GM23248 (cell line): ENCODE measurements at places on chromosomes 1 and 21. TPM values are rescaled to one million over a fixed set of nuclear protein-coding genes. Genes with fewer than 3 reads are reported as not detected.
A peak's percentile ranks its signal among the peaks of the same experiment; 100 is the strongest.

DNA sequence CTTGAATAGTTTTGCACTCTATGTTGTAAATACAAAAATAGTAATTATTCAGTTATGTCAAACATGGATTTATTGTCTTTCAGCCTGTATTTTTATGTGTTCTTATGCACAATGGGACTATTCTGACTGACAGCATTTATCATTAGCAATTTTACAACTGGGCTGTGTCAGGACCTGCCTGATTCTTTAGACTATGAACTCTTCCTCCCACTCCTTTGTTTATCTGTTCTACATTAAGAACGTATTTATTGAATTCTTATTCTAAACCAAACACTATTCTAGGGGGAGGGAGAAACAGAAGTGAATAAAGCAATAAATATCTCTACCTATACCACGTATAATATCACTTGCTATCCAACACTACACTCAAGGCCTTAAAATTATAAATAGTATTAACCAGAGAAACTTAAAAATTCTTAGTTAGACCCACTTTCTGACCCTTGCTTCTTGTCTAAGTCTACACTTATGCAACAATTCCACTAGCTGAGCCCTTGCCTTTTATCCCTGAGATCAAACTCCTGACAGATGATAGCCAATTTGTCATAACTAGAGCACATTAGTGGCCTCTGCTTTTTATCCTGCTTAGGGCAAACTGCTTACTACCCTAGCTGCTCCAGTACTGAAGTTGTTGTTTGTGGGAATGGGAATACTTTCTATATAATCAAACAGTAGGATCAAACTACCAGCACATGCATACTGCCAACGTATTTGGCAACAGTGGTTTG, 494.3 kb downstream of the BRINP3 start:
- H3K27ac ChIP-seq: no peak overlapping the region
- DNase-seq: no peak
- H3K27me3 ChIP-seq: no peaks in the 10 kb centered on the region

LENEP gene
- not detected in 2 replicates for total RNA-seq

FAM131C gene
- total RNA-seq: 0.51 and 0.97 TPM in 2 replicates

GRCh38 chr21:34952701-34953100, 96.4 kb downstream of the RUNX1 start:
- no peaks in the 10 kb centered on the region for H3K27me3 ChIP-seq
- H3K4me3 ChIP-seq: no peak overlapping the region
- no peaks in the 10 kb centered on the region for H3K4me1 ChIP-seq
- no peak overlapping the region for H3K27ac ChIP-seq
- no peak for DNase-seq

- peaks cover 3% of the 10 kb centered on the region for H3K4me1 ChIP-seq
- H3K27me3 ChIP-seq: peaks cover 42% of the 10 kb centered on the region
- no peaks in the 10 kb centered on the region for H3K36me3 ChIP-seq
- no peak overlapping the region for H3K4me3 ChIP-seq
Measured at GRCh38 chr1:26092422-26092821, 19.2 kb upstream of the PDIK1L start.

ATP5IF1 gene
- total RNA-seq: 98.1 and 163 TPM in 2 replicates

DNA sequence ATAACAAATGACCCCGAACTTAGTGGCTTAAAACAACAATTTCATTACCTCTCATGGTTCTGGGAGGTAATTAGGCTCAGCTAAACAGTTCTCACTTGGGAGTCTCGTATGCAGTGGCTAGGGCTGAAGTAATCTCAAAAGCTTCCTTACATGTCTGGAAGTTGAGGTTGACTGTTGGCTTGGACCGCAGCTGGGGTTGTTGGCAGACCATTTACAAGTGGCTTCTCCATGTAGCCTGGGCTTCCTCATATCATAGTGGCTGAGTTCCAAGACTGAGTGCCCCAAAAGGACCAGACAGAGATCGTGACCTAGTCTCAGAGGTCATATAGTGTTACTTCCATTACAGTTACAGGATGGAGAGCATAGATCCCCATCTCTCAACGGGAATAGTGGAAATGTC, 2.4 kb upstream of the POGZ start:
- peaks cover 7% of the 10 kb centered on the region for H3K4me1 ChIP-seq
- DNase-seq: no peak
- H3K27me3 ChIP-seq: no peaks in the 10 kb centered on the region

DNA sequence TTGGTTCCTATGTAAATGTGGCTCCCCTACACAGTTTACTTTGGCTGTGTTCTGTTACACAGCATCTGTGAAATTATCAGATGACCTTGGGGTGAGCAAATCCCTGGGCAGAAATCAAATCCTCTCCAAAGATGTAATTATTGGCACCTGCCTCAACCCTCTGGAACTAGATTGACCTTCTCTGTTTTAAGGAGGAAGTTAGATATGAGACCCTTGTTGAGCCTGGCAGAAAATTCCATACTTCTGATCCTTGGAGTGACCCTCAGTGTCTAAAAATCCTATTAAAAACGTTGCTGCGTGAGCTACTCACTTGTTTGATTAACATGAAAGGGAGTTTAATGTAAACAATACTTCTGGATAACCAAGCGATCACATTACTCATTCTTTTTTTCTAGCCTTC, 122.0 kb downstream of the CLIC6 start:
- H3K4me3 ChIP-seq: no peak overlapping the region
- DNase-seq: no peak
- 0 out of 2 replicates have a peak overlapping the region, but pooled peaks have one; percentile 8 for H3K27ac ChIP-seq

- peak; percentile 50 for DNase-seq
- no peak overlapping the region for H3K4me3 ChIP-seq
- no peaks in the 10 kb centered on the region for H3K27me3 ChIP-seq
- peaks cover 22% of the 10 kb centered on the region for H3K4me1 ChIP-seq
- peak overlapping the region; percentile 6; the same call in 1 of the 2 replicates for H3K27ac ChIP-seq
Measured at GRCh38 chr1:240555524-240555923, 56.4 kb downstream of the GREM2 start.

- H3K4me1 ChIP-seq: peaks cover 10% of the 10 kb centered on the region
- DNase-seq: peak; percentile 18
- H3K27ac ChIP-seq: no peak overlapping the region
- H3K36me3 ChIP-seq: no peaks in the 10 kb centered on the region
- H3K27me3 ChIP-seq: peaks cover 6% of the 10 kb centered on the region; the same call in 1 of the 2 replicates
Measured at GRCh38 chr1:229086091-229086490, 184.8 kb upstream of the RAB4A start.

G0S2 gene
- 0.65 and 0.89 TPM in 2 replicates for total RNA-seq

GRCh38 chr1:147719029-147719698, 41.2 kb downstream of the GJA5 start:
- no peak for DNase-seq

SELE gene
- total RNA-seq: not detected in 2 replicates

AADACL4 gene
- total RNA-seq: not detected in 2 replicates

GRCh38 chr1:235938709-235939479, 72.2 kb upstream of the LYST start:
- no peak for DNase-seq
- H3K36me3 ChIP-seq: no peaks in the 10 kb centered on the region
- no peak overlapping the region for H3K4me3 ChIP-seq
- no peak overlapping the region for H3K27ac ChIP-seq
- no peaks in the 10 kb centered on the region for H3K27me3 ChIP-seq
- H3K4me1 ChIP-seq: peaks cover 13% of the 10 kb centered on the region

DNA sequence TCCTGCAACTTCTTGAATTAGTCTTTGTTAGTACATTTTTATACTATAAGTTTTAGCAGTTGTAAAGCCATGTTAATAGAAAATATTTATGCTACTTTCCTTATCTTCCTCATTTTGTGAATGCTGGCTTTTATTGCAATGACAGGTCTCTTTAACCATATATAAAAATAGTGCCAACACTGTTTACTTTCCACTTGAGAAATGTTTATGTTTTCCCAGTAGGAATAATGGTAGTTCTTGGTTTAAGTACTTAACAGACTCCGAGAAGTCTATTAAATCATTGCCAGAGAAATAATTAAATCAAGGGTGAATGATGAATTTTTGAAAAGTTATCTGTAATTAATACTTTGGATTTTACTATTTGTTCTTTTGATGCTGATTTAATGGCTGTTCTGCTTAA, 9.7 kb downstream of the CHML start:
- DNase-seq: no peak
- H3K4me3 ChIP-seq: no peak overlapping the region
- H3K4me1 ChIP-seq: no peaks in the 10 kb centered on the region
- H3K27me3 ChIP-seq: no peaks in the 10 kb centered on the region
- no peak overlapping the region for H3K27ac ChIP-seq

SLAMF9 gene
- total RNA-seq: not detected in 2 replicates

GRCh38 chr21:25987531-25987930, 183.0 kb downstream of the APP start:
- H3K4me3 ChIP-seq: no peak overlapping the region
- no peak overlapping the region for H3K27ac ChIP-seq
- no peaks in the 10 kb centered on the region for H3K27me3 ChIP-seq
- H3K36me3 ChIP-seq: peaks cover 11% of the 10 kb centered on the region; the same call in 1 of the 2 replicates

RGS5 gene
- 2.7 and 6.8 TPM in 2 replicates for total RNA-seq

DNA sequence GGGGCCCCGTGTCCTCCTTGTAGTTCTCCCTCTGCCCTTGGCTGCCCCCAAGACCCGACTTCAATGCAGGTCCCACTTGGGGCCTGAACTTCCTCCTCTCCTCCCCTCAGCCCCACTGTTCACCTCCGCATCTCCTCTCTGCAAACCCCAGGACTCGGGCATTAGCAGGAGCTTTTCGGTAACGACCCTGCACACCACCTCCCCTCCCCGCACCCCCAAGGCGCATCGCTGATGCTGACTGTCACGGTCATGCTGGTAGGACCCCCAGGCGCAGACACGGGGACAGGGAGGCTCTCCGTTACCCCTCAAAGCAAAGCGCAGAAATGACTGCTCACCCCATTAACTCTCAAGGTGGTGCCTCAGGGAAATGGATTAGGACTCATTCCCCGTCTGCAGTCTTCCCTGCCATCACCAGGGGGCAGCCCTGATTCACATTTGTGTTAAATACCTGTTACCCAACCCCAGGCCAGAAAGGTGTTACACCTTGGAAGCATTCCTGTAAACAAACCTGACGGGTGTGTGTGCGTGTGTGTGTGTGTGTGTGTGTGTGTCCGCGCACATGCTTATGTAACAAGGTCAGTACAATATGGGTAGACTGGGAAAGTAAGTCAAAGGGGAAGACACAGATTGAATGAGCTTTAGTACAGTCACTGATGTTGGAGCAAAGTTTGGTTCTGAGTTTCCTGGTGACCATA, 6.4 kb upstream of the GUCA2B start:
- no peaks in the 10 kb centered on the region for H3K36me3 ChIP-seq
- DNase-seq: peak; percentile 69
- no peaks in the 10 kb centered on the region for H3K4me1 ChIP-seq
- H3K4me3 ChIP-seq: no peak overlapping the region

BACE2 gene
- 77.8 and 97.8 TPM in 2 replicates for total RNA-seq

ZMYND12 gene
- total RNA-seq: 0.13 and 3.2 TPM in 2 replicates

DNA sequence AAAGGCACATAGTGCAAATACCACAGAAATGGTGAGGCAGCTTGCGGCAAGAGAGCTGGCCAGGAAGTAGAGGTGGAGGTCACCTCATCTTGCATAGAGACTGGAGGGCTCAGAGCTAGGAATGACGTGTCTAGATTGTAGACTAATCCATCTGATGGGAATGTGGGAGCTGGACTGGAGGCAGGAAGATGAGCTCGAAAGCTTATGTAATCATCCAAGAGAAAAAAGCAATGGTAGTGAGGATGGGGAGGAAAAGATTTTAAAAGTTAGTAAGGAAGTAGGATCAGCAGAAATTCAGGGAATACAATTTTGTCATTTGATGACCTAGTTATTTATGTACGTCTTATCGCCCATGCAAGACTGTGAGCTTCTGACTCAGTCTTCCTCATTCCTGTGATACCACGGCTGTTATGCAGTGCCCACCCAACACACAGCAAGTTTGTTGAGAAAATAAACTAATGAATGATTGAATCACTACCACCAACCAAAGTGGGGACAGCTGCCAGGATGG, 123.9 kb downstream of the RRAGC start:
- H3K4me3 ChIP-seq: no peak overlapping the region
- no peak overlapping the region for H3K27ac ChIP-seq
- no peaks in the 10 kb centered on the region for H3K27me3 ChIP-seq
- H3K4me1 ChIP-seq: no peaks in the 10 kb centered on the region

DNA sequence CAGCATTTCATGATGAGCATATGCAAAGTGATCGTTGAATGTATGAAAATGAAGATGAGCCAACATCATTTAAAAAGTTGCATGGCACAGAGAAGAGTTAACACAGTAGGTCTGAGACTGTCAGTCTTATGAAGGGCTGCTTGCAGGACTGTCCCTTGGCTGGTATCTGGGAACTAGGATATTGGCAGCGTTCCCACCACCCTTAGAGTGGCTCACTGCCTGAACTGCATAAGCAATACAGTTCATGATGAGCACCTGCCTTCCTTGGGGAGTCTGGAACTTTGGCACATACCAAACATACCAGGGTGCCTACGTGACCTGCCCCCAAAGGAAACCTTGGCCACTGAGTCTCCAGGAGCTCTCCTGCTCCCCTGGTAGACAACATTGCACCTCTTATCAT, 161.8 kb downstream of the DSCAM start:
- DNase-seq: no peak
- no peaks in the 10 kb centered on the region for H3K4me1 ChIP-seq
- H3K36me3 ChIP-seq: no peaks in the 10 kb centered on the region
- H3K27ac ChIP-seq: no peak overlapping the region
- no peak overlapping the region for H3K4me3 ChIP-seq
- no peaks in the 10 kb centered on the region for H3K27me3 ChIP-seq

- H3K27ac ChIP-seq: no peak overlapping the region
- no peaks in the 10 kb centered on the region for H3K4me1 ChIP-seq
- DNase-seq: no peak
- H3K4me3 ChIP-seq: no peak overlapping the region
Measured at GRCh38 chr1:210696709-210697108, 368.0 kb downstream of the HHAT start.

- no peaks in the 10 kb centered on the region for H3K36me3 ChIP-seq
- peaks cover 8% of the 10 kb centered on the region; the same call in 1 of the 2 replicates for H3K4me1 ChIP-seq
- H3K27me3 ChIP-seq: no peaks in the 10 kb centered on the region
Measured at GRCh38 chr1:17447501-17447992, 8.1 kb upstream of the RCC2 start.

DNA sequence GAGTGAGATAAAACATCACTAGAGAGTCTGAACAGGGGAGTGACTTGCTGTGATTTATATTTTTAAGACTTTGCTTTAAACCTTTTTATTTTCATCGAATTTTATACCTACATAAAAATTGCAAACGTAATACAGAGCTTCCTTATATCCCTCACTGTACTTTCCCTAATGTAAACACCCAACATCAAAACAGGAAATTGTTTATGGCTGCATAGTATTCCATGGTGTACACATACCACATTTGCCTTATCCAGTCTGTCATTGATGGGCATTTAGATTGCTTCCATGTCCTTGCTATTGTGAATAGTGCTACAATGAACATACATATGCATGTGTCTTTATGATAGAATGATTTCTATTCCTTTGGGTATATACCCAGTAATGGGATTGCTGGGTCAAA, 34.8 kb downstream of the LRIF1 start:
- no peaks in the 10 kb centered on the region for H3K27me3 ChIP-seq
- no peak overlapping the region for H3K4me3 ChIP-seq
- no peaks in the 10 kb centered on the region for H3K36me3 ChIP-seq
- no peak overlapping the region for H3K27ac ChIP-seq
- no peak for DNase-seq

GRCh38 chr1:10943991-10944730, 68.3 kb upstream of the TARDBP start:
- H3K27ac ChIP-seq: no peak overlapping the region
- H3K4me3 ChIP-seq: peak overlapping the region; percentile 50
- H3K27me3 ChIP-seq: peaks cover 23% of the 10 kb centered on the region
- peaks cover 10% of the 10 kb centered on the region; the same call in 1 of the 2 replicates for H3K4me1 ChIP-seq
- no peaks in the 10 kb centered on the region for H3K36me3 ChIP-seq
- peak; percentile 59 for DNase-seq

GRCh38 chr1:176987016-176987415, 177.5 kb downstream of the ASTN1 start:
- H3K27me3 ChIP-seq: no peaks in the 10 kb centered on the region; the same call in 1 of the 2 replicates
- no peaks in the 10 kb centered on the region for H3K36me3 ChIP-seq
- no peak overlapping the region for H3K4me3 ChIP-seq
- no peak overlapping the region for H3K27ac ChIP-seq
- H3K4me1 ChIP-seq: no peaks in the 10 kb centered on the region

VHLL gene
- total RNA-seq: not detected in 2 replicates

AQP10 gene
- not detected in 2 replicates for total RNA-seq
